ENCODE measurements at places on chromosomes 2 and 18.
A peak's percentile ranks its signal among the peaks of the same experiment; 100 is the strongest.

- DNase-seq = no peak
Measured at GRCh38 chr2:236847538-236848263, 238.0 kb upstream of the COPS8 start.

DNA sequence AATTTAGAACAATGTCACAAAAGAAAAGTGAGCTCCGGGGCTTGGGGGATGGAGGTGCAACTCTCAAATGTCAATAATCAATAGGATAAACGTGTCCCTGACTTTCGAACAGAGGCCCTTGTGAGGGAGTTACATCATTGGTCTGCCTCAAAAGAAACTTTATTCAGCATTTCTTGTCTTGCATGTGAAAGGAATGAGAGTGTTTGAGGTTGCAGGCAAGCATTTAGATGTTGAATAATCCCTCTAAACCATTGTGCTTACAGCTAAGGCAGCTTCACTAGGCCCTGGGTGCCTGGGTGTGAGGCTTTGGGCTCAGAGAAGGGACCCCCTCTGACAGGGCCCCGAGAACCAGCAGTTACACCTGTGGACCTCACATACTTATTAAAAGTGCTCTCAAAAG, 28.6 kb upstream of the FHL2 start:
- DNase-seq = no peak

DNA sequence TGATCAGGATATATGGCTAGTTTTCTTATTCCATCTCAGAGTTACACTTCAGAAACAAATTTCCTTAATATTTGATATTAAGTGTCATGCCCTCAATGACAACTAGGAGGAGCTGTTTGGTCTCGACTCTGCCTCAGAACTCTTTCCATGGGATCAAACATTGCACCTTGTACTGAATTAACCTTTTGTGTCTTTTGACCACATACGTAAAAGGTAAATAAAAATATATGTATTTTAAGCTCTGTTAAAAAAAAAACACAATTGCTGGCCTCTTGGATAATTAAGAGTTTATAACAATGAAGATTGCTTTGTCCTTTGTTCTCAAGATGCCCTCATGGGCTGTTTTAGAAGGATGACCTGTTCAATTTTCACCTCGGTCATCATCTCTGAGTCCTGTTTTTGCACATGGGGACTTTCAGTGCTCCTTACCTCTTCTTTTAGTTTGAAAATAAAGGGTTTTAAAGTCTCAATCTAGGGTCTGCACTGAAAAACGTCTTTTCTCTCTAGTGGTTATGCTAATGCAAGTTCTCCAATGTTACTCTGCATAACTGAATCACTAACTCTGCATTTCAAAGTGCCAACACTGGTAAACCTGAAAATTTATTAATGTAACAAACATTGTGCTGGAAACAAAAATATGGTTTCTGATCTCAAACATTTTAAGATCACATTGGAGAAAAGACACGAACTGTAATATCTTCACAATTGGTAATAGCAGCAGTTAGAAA, 18.8 kb upstream of the FN1 start:
- peak; percentile 12 for DNase-seq

- no peak for DNase-seq
Measured at GRCh38 chr2:96916646-96917543, 47.0 kb upstream of the SEMA4C start.

GRCh38 chr18:13524054-13524453, 202.3 kb downstream of the FAM210A start:
- no peak for DNase-seq

GRCh38 chr18:9858642-9859041, 27.1 kb upstream of the TXNDC2 start:
- no peak for DNase-seq

- no peak for DNase-seq
Measured at GRCh38 chr18:23970161-23971096, 44.1 kb upstream of the TTC39C start.

DNA sequence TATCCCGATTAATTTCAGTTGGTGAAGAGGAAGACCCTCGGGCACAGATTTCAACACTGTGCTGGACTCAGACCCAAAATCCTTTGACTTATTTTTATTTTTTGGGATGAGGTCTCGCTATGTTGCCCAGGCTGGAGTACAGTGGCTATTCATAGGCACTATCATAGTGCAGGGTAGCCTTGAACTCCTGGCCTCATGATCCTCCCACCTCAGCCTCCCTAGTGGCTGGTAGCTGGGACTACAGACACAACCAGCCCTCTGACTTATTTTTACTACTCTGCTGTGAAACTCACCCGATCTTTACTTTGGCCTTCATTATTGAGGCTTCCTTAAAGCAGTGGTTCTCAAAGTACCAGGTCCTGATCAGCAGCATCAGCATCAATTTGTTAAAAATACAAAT, 18.2 kb upstream of the ADAM17 start:
- no peak for DNase-seq

- no peak for DNase-seq
Measured at GRCh38 chr2:177265824-177266817, 1.6 kb upstream of the NFE2L2 start.

GRCh38 chr2:85779641-85780315, 26.0 kb downstream of the ATOH8 start:
- no peak for DNase-seq

DNA sequence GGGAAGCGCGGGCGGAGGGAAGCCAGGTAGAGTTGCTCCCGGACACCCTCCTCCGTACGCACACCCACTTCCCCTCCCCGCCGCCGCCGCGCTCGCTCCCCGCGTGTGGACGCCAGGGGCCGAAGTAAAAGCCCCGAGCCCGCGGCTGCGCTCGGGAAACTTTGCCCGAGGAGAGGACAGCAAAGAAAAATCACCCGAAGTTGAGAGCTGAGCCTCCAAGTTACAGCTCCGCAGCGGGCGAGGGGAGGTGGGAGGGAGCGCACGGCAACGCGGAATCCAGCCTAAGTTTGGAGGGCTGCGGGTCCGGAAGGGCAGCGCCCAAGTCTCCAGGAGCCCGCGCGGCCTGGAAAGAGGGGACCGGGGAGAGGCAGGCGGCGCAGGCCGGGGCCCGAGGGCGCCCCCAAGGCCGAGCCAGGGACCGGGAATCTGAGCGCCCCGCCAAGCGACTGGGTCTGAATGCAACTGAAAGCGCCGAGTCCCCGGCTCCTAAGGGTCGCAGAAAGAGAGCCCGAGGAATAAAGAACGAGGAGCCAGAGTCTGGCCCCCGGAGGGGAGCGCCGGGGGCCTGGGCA, 706 bp upstream of the BCL11A start:
- no peak for DNase-seq

DNA sequence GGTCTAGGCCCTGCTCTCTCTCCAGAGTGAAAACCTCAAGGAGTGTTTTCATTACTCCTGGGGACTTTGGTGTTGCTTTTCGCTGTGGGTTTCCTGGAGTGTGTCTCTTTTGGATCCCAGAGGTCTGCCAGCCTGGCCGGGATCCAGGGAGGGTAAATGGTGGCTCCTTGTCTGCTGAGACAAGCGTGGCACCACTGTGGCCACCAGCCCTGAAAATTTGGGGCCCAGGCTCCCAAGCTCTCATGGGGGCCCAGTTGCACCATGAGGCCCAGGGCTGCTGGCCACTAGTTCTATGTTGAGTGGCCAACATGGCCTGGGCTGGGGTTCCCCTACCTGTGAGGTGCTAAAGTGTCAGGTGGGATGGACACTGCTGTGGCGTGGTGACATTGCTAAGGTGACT, 144.8 kb downstream of the CTIF start:
- DNase-seq = no peak

DNA sequence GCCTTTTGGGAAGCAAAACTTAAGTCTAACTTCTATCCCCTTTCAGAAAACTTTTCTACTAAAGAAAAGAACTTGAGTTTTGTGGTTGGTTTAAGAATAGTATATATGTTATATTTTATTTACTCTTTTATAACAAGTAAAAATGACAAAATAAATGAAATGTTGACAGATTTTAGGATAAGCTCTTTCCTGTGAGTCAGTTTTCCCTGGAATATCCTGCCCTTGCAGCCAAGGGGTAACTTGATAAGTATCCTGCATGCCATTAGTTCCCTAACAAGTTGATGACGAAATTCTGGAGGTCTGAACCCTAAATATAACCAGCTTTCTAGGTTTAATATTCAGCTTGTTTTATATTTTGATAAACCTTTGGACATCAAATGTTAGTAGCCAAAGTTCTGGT, 7.3 kb upstream of the HTR2B start:
- DNase-seq = no peak

GRCh38 chr2:43526994-43527393, 68.8 kb downstream of the THADA start:
- no peak for DNase-seq

DNA sequence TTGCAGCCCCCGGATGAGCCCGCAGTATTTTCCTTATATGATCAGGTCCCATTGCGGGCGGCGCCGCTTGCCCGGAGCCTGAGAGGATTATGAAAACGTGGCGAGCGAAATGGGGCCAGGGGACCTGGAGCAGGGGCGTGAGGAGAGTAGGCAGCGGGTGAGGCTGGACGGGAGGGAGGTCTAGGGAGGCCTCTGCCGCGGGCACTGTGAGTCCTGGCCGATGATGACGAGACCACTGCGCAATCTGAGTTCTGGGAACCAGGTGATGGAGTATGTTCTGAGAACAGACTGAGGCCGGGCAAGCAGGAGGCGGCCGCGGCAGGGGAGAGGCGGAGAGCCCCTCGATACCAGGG, 790 bp upstream of the ACAA2 start:
- DNase-seq = peak; percentile 66

GRCh38 chr2:104862058-104862941, 8.4 kb downstream of the POU3F3 start:
- no peak for DNase-seq

- DNase-seq = no peak
Measured at GRCh38 chr2:88451811-88452564, 505 bp downstream of the FOXI3 start.

DNA sequence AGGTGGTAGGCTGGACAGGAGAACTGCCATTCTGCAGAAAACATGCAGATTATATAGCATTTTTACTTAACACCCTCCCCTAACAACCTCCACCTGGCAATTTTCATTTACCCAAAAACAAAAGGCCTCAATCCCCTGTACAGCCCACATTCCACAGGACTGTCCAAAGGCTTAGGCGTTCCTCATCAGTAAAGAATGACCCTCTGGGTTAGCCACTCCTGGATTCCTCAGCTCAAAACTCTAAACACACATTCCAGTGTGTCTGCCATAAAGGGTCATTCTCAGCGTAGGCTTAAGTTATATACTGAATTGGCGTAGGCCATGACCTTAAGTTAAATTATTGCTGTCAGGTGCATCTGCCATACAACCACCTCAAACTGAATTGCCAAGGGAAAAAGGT, 261.8 kb upstream of the CHAC2 start:
- no peak for DNase-seq

DNA sequence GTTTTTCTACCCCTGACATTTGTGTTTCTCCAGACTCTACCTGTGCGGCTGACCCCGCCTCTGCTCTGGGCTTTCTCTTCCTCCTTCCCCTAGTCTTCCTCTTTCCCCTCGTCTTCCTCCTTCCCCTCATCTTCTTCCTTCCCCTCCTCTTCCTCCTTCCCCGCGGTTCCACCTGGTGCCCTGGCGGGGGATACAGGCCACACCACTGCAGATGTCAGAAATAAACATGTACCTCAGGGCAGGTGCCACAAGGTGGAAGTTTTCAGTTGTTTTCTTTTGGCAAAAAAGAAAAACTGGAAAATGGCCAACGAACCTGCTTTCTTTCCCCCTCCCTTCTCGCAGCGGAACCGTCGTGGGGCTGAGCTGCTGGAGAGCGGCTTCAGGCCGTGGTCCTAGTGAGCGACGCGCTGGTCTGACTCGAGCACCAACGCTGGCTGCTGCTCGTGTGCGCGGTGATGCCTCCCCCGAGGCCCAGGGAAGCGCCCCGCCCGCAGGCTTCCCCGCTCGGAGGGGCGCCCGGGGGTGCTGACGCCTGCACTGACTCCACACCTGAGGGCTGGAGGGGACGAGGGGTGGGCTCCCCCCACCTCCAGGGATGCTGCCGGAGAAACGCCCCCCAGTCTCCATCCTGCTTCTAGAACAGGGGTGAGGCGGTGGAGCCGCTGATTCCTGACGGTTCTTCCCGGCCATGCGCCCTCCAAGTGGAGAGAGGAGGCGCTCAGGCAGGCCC, 83.7 kb upstream of the ZNF516 start:
- DNase-seq = no peak

DNA sequence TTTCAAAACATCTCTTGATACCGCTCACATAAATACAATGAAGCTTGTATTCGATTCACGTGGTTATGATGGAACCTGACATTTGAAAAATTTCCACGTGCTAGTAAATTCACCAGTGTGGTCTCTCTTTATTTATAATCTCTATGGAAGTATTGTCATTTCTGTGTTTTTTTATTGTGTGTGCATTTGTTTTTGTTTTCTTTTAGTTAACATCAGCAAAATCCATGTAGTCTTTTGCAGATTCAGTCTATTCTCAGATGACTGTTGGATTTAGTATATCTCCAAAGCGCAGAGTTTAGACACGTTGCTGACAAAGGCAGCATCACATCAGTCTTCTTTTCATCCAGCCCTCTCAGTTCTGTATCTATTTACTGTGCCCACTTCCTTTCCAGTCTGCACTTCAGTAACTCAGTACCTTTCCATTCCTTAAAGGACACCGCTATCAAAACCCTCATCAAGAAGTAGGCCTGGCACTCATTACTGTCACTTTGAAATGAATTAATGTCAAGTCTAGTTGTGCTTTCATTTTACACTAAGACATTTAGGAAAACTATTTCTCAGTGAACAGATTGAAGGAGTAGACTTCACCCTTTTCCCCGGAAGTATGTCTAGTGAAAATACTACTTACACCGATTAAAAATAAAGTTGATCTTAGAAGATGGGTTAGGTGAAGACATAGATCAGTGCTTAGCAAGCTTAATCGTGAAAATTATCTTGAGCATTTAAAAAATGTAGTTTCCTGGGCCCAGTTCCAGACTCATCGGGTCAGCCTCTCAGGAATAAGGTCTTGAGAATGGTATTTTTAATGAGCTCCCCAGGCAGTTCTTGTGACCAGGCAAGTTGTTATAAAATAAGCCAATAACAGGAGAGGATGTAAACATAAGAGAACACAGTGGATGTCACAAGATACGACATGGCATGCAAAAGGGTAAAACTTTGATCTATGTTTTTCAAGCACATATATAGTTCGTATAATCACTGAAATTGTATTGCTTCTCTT, 506.8 kb upstream of the ZEB2 start:
- no peak for DNase-seq

GRCh38 chr2:229350117-229350805, 79.2 kb upstream of the PID1 start:
- no peak for DNase-seq

GRCh38 chr2:63422556-63422955, 165.7 kb downstream of the WDPCP start:
- DNase-seq = no peak

- DNase-seq = no peak
Measured at GRCh38 chr2:84808279-84808678, 72.6 kb downstream of the TRABD2A start.

- peak; percentile 17 for DNase-seq
Measured at GRCh38 chr2:228180181-228181097, 1.0 kb downstream of the SPHKAP start.

Data from NCI-H2171 (cell line).